HFFc6 (cell line): ENCODE measurements at places on chromosomes 6 and 20. TPM values are rescaled to one million over a fixed set of nuclear protein-coding genes. Genes with fewer than 3 reads are reported as not detected.
A peak's percentile ranks its signal among the peaks of the same experiment; 100 is the strongest.

DNA sequence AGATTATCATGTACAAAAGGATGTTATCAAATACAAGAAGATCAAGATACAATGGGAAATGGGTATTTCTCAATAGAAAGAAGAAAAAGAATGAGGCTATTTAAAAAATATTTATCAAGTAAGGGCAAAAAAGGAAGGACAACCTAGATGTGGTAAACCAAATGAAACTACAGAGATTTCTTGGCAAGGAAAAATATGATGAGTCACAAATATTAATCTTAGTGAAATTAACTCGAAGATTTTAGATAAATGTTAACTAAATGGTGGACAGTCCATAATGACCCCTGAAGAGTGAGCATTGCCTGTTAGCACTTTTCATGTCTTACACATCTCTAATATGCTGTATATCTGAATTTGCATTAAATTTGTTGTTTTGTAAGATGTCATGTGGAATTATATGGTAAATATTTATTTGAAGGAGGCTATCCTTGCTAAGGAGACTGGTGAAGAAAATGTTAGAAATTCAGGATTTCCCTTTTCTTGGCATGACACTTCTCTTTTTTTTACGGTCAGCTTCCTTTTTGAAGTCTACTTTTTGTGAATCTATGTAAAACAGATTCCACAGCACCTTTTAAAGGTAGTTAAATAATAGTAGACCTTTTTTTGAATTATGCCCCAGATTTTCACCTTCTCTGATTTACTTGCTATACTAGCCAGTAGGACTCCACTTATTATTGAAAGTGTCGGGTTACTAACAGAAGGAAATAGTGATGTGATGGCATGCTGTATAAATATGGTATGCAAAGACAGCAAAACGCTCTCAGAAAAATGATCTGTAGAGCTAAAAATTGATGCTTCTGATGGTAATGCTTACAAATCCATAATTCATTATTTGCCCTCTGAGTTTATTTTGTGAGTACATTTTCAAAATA lies 120.5 kb downstream of the HIVEP1 start:
- DNase-seq, result no peak
- H3K27me3 ChIP-seq, result no peaks in the 10 kb centered on the region; the same call in 1 of the 2 replicates
- H3K4me3 ChIP-seq, result no peak overlapping the region
- peaks cover 32% of the 10 kb centered on the region for H3K4me1 ChIP-seq
- peaks cover 12% of the 10 kb centered on the region; the same call in 1 of the 2 replicates for H3K36me3 ChIP-seq

Gene KIF6
- not detected in 3 replicates for total RNA-seq

Gene CDH26
- total RNA-seq, result 0.24 TPM in 1 of 3 replicates, not detected in the others

DNA sequence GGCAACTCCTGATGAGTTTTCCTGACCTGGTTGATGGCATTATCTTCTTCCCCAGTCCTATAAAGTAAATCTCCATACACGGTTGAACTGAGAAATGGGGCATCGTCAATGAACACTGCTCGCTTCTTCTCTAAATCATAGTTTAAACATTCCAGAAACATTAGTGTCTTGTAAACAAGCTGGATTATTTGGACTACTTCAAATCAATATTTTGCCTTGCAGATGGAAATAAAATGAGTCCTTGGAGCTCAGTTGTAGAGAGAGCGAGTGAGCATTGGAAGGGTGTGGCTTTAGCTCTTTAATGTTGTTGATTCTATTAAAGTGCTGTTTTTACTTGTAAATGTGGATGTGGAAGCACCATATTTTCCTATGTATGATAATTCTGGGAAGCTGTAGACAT lies 18.4 kb downstream of the C6orf89 start:
- peaks cover 32% of the 10 kb centered on the region for H3K4me1 ChIP-seq
- peaks cover 49% of the 10 kb centered on the region for H3K36me3 ChIP-seq
- H3K27me3 ChIP-seq, result no peaks in the 10 kb centered on the region
- no peak overlapping the region; the same call in 1 of the 2 replicates for H3K4me3 ChIP-seq
- H3K27ac ChIP-seq, result peak overlapping the region; percentile 52; the same call in 1 of the 2 replicates

Gene PRDM13
- total RNA-seq, result not detected in 3 replicates

DNA sequence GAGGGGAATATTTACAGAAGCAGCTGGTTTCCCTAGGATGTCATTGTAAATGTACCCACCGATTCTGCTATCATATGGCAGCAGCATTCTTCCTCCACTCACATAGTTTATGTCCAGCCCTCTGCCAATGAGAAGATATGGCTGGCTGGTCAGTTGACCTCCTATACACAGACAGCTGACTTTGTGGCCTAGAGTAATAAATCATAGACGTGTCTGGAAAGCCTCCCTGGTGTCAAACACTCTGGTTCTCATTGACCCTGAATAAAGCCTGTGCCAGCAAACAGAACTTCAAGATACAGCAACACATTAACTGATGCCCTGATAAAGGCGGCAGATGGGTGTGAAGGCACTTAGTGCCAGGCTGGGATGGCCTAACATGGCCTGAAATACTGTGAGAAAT lies 52.6 kb downstream of the GPR63 start:
- no peak overlapping the region for H3K27ac ChIP-seq
- H3K27me3 ChIP-seq, result no peaks in the 10 kb centered on the region
- no peaks in the 10 kb centered on the region for H3K36me3 ChIP-seq
- no peak for DNase-seq

- H3K27ac ChIP-seq, result no peak overlapping the region
- H3K4me3 ChIP-seq, result no peak overlapping the region
- no peaks in the 10 kb centered on the region for H3K36me3 ChIP-seq
- no peak for DNase-seq
Measured at GRCh38 chr6:163709693-163710092, 295.2 kb downstream of the QKI start.

DNA sequence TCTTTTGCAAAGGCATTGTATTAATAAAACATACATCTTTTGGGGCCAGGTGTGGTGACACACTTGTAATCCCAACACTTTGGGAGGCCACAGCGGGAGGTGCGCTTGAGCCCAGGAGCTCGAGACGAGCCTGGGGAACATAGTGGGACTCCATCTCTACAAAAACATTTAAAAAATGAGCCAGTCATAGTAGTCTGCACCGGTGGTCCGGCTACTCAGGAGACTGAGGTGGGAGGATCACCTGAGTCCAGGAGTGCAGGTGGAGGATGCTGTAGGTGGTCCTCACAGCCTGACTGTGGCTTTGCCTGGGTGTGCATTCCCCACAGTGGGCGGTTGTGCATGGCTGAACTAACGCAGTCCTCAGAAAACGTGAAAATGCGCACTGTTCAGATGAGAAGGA lies 162.5 kb downstream of the DLL1 start:
- H3K27me3 ChIP-seq, result peaks cover 2% of the 10 kb centered on the region; the same call in 1 of the 2 replicates
- no peaks in the 10 kb centered on the region for H3K4me1 ChIP-seq
- H3K36me3 ChIP-seq, result peaks cover 4% of the 10 kb centered on the region
- no peak overlapping the region for H3K27ac ChIP-seq

Gene CARMIL1
- total RNA-seq, result 12.2 to 15.6 TPM (median 14.2 TPM) in 3 replicates

DNA sequence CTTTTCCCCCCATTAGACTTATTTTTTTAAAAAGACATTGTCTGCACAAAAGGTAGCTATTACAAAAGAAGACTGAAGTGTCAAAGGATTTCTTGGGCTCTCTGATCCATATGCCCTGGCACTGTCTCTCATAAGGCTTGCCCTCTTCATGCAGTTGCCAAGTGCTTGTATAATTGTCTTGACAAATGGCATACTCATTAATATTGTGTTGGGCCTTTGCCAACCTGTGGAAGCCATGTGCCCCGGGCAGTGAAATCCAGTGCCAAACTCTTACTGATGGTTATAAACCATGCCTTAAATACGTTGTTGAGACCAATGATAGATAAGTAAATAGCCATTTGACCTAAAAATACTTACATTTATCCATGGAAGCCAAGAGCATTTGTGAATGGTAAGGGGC lies 98.1 kb downstream of the FARS2 start:
- peaks cover 7% of the 10 kb centered on the region; the same call in 1 of the 2 replicates for H3K4me1 ChIP-seq
- H3K27me3 ChIP-seq, result no peaks in the 10 kb centered on the region
- H3K4me3 ChIP-seq, result no peak overlapping the region

Gene NR2E1
- not detected in 3 replicates for total RNA-seq

Gene SLC24A3
- not detected in 3 replicates for total RNA-seq

GRCh38 chr20:8778387-8778786 lies 290.5 kb upstream of the PLCB4 start:
- H3K4me1 ChIP-seq, result peaks cover 35% of the 10 kb centered on the region
- H3K36me3 ChIP-seq, result peaks cover 9% of the 10 kb centered on the region; the same call in 1 of the 2 replicates
- H3K27ac ChIP-seq, result no peak overlapping the region
- DNase-seq, result no peak

- H3K27me3 ChIP-seq, result peaks cover 3% of the 10 kb centered on the region
- no peak overlapping the region for H3K27ac ChIP-seq
- H3K36me3 ChIP-seq, result peaks cover 4% of the 10 kb centered on the region; the same call in 1 of the 2 replicates
- DNase-seq, result peak; percentile 72
Measured at GRCh38 chr6:42197555-42198362, 3.0 kb upstream of the GUCA1B start.

DNA sequence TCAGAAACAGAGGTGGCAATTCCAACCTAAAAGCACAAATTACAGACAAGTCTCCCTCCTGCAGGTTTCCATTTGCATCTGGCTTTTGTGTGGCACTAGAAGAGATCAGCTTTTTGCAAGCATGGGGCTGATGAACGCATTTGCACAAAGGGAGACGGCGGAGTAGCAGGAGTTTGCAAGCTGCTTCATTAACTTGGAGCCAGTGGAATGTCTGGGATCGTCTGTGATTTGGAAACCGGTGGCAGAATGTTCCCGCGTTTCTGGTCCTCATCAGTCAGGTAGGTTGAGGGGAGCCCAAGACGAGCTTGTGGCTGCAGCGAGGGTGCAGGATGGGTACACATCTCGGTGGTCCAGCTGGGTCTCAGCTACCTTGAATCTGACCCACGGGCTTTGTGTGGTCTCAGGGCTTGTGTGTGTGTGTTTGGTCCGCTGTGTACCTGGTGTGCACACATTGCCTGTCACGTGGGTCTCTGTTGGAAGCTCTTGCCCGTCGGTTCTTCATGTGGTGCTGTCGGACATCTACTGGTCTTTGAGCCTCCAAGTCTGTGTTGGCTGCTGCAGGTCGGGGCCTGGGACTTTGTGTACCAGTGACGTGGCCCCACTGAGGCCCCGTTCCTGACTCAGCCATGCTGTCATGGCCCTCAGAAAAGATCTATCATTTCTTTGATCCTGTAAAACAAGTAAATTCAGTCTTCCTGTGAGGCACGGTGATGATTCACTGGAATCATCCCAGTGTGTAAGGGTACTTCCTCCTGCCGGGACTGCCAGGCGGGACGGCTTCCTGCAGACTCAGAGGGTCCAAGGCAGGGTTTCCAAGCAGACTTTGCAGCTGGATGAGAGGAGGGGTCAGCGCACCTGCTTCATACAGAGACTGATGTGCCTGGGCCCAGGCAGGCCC lies 12.4 kb upstream of the MYT1 start:
- H3K27ac ChIP-seq, result no peak overlapping the region
- peaks cover 32% of the 10 kb centered on the region for H3K27me3 ChIP-seq
- no peaks in the 10 kb centered on the region for H3K36me3 ChIP-seq
- no peak for DNase-seq
- H3K4me3 ChIP-seq, result no peak overlapping the region

Gene PPP1R3D
- total RNA-seq, result 5.8 to 6.4 TPM (median 6.4 TPM) in 3 replicates
